ENCODE measurements at places on chromosomes 16 and 17. TPM values are rescaled to one million over a fixed set of nuclear protein-coding genes. Genes with fewer than 3 reads are reported as not detected.

Gene SYNRG
- 12.8 TPM for total RNA-seq

Gene PAFAH1B1
- 186 TPM for total RNA-seq

Gene GPR179
- total RNA-seq = not detected

Gene PIK3R6
- total RNA-seq = not detected

Gene NPB
- total RNA-seq = 0.55 TPM

Gene GTF3C1
- total RNA-seq = 72.0 TPM

Gene ARL16
- 49.4 TPM for total RNA-seq

Gene CD19
- not detected for total RNA-seq

Gene RASD1
- total RNA-seq = 1.6 TPM

Gene MYH2
- not detected for total RNA-seq

Gene MGAT5B
- total RNA-seq = 23.1 TPM

Measured in A549 treated with Mapracorat at 1 μM for 4 hours (cell line).